ENCODE measurements at places on chromosomes 13 and 19.

- DNase-seq = no peak
These were observed 119.5 kb downstream of the FLT1 start for GRCh38 chr13:28375250-28375930.

DNA sequence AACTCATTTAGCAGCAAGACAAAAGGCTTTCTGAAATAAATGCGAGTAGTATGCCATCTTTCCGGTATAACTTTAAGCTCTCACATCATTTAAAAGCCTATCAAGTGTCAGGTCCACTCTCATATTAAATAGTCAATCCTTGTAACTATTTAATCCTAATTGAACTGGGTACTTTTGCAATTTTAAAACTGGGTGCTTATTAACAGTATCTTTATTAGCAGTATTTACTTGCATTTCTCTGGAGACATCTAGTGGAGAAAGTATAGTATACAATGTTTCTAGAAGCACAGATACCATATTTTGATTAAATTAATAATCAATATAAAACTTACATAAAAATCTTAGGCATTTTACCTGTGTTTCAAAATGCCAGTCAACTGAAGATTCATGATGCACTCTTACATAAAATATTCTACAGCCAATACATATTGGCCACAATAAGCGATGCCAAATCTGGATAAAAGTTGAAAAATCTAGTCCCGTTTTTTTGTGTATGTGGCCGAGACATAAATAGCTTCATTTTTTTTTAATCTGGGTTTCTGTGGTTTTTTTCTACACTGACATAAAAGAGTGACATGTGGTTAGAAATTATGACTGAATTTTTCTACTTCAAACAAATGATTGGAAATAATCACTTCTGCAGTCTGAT, 4.3 kb upstream of the POSTN start:
- DNase-seq = no peak

GRCh38 chr19:45250216-45250831, 747 bp upstream of the MARK4 start:
- DNase-seq = no peak

- DNase-seq = no peak
These were observed 30.3 kb upstream of the SEMA6B start for GRCh38 chr19:4589579-4590410.

GRCh38 chr13:80157261-80157932, 183.5 kb downstream of the SPRY2 start:
- DNase-seq = no peak
